ENCODE measurements at places on chromosomes 11 and 22.

- no peak for DNase-seq
Measured at GRCh38 chr22:20563466-20563906, 56.1 kb downstream of the MED15 start.

DNA sequence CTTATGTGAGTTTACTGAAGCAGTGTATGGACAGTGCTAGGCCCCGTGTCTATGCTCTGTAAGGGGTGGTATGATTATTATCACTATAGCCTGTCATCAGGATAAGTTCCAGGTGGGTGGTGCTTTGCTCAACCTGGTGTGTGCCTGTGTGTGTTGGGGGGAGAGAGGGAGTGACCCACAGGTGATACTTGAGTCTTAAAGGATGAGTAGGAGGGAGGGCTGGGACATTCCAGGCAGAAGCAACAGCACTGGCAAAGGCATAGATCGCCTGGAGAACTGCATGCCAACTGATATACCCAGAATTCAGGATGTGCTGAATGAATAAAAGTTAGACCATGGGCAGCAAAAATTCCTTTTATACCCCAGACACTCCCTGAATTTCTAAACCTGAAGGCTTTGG, 4.5 kb downstream of the KIAA1671 start:
- DNase-seq, result no peak

GRCh38 chr11:40328890-40329614, 1130.4 kb downstream of the LRRC4C start:
- no peak for DNase-seq

DNA sequence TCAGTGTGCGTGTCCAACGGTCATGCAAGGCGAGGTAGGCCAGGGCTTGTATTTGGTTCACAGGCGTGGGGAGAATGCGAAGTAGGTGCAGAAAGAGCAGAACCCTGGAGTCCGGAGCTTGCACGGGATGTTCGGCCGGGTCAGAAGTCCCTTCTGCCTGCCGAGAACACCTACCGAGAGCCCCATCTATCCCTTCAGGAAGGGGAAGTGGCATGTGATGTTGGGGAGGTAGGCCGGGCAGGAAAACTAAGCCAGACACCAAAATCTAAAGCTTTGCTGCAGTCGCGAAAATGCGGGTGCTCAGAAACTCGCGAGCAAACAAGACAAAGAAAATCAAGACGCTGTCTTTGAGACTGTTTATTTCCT, 435 bp upstream of the TAF6L start:
- DNase-seq, result no peak

GRCh38 chr11:9313648-9314290, 624 bp downstream of the TMEM41B start:
- DNase-seq, result peak; percentile 17

DNA sequence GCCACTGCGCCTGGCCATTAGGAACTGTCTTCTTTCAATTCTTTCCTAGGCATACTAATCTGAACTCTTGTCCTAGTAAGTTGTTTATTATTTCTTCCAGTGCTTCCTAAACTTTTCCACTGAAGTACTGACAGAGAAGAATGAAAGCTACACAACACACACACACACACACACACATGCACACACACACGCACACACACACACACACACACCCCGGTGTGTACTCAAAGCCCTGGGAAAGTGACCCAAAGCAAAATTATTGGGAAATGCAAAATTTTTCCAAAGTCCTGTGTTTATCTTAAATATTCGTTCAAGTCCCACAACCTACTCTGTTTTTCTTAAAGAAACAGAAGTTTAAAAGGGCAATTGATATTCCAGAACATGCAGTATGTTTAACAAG, 19.4 kb upstream of the SIK2 start:
- DNase-seq, result no peak

GRCh38 chr11:135023499-135023898, 611.5 kb upstream of the B3GAT1 start:
- DNase-seq, result no peak

GRCh38 chr11:4680341-4680740, 17.3 kb downstream of the OR51E2 start:
- no peak for DNase-seq

DNA sequence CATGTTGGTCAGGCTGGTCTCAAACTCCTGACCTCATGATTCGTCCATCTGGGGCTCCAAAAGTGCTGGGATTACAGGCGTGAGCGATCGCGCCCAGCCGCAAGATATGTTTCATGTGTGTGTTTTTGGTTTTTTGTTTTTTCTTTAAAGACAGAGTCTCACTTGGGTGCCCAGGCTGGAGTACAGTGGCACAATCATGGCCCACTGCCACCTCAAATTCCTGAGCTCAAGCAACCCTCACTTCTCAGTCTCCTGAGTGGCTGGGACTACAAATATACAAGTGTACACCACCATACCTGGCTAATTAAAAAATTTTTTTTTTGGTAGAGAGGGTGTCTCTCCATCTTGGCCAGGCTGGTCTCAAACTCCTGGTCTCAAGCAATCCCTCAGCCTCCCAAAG, 8.4 kb downstream of the TIGD3 start:
- no peak for DNase-seq

DNA sequence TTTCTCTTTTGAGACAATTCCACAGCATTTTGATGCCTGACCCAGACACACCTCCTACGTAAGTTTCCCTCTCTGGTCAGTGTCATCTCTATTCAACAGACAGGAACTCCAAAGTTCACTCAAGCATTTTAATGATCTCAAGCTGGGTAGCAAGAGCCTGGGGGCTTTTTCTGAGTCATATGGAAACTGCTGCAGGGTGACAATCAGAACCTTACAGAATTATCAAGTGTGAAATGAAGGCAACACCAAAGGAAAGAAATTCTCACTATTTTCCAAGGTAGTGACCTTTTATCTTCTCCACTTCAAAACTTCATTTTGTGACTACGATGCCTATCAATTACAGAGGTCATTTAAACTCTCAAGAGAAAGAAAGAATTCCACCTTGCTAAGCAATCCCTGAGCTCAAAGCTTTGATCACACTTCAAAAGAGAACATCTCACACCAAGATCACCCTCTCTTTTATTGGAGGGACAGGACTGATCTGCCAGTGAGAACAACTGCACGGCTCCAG, 229.0 kb upstream of the ZC3H12C start:
- no peak for DNase-seq

GRCh38 chr11:12160680-12161079, 50.3 kb downstream of the MICAL2 start:
- DNase-seq, result no peak

GRCh38 chr11:122173587-122173986, 57.6 kb upstream of the BLID start:
- no peak for DNase-seq

Data from effector memory CD4-positive, alpha-beta T cell (primary cell).